Esophagus squamous epithelium (tissue), 5 donors: ENCODE measurements at places on chromosomes 2 and 18. TPM values are rescaled to one million over a fixed set of nuclear protein-coding genes. Genes with fewer than 3 reads are reported as not detected.

GRCh38 chr18:9403795-9404564 lies 69.4 kb downstream of the TWSG1 start:
- DNase-seq, result no peak

CROCC2 gene
- total RNA-seq, result not detected

DNA sequence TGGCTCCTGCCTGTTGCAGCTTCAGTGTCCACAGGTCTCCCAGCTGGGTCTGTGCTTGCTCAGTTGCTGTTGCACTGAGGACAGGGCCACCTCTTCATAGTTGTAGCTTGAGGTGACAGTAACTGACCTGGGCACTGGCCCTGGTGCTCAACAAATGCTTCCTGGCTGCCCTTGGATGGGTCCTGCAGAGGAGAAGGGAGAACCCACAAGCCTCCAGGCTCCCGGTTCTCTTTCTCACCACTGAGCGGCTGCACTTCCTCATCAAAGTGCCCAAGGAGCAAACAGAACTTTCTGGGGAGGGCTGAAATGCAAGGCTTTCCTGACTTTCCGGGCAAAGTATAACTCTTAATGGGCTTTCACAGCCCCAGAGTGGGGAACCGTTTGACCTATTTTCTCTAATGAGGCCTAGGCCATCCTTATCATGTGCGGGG lies 38.7 kb downstream of the LCT start:
- no peak for DNase-seq

GRCh38 chr18:4599312-4599711 lies 144.2 kb upstream of the DLGAP1 start:
- no peak for DNase-seq

DNA sequence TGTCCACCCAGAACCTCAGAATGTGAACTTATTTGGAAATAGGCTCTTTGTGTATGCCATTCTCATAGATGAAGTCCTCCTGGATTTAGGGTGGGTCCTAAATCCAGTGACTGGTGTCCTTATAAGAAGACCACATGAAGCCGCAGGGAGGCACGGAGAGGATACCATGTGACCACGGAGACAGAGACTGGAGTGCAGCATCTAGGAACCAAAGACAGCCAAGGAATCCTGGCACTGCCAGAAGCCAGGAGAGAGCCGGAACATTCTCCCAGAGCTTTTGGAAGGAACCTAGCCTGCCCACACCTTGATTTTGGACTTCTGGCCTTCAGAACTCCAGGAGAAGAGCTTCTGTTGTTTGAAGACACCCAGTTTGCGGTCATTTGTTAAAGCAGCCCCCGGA lies 49.7 kb downstream of the ARL4C start:
- DNase-seq, result no peak

HS6ST1 gene
- 73.8 TPM for total RNA-seq

GRCh38 chr2:15957881-15958713 lies 17.7 kb downstream of the MYCN start:
- no peak for DNase-seq

CD226 gene
- 1.9 TPM for total RNA-seq

DNA sequence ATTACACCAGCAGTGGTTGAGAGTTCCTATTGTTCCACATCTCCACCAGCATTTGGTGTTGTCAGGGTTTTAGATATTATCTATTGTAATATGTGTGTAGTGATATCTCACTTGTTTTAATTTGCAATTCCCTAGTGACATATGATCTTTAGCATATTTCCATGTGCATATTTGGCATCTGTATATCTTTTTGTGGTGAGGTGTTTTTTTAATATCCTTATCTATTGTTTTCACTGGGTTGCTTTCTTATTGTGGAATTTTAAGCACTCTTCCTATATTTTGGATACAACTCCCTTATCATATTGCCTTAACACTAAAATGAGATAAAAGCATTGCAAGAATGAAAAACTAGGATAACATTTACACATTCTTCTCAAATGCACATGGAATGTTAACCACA lies 453.9 kb upstream of the FSIP2 start:
- no peak for DNase-seq

GRCh38 chr2:16218625-16219024 lies 278.3 kb downstream of the MYCN start:
- no peak for DNase-seq

SCN1A gene
- total RNA-seq, result not detected

DNA sequence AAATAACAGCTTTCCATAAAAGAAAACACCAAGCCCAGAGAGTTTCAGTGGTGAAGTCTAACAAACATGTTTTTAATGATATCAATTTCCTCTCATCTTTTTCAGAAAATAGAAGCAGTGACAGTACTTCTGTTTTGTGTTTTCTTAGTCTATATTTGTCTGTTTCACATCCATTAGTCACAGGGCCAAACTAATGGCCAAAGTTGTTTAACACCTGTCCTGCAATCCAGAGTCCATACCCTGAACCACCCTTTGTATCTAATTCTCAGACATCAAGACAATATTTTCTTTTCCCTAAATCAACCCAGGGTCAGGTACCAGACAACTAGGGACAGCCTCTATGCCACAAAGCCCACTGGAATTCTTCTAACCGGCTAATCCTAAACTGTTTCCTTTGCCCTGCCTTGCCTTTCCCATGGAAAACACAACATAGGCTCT lies 25.9 kb downstream of the TMSB10 start:
- DNase-seq, result no peak

GRCh38 chr18:59707306-59707705 lies 10.1 kb upstream of the CCBE1 start:
- no peak for DNase-seq

DNA sequence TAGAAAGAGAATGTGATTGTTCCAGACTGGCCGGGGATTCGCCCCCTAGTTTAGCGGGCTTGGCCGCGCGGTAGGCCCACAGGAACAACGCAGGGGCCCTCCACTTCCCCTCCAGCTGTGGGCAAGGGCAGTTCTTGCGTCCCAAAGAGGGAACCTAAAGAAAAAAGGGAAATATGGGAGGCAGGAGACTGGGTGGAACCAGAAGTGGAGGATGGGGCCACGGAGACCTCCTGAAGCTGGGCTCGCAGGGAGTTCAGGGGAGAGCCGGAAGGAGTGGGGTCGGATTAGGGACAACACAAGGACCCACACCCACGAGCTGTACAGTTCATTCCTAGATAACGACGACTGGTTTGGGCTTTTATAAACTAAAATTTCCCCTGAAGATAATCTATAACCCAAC lies 18.2 kb downstream of the GNLY start:
- DNase-seq, result no peak

DNA sequence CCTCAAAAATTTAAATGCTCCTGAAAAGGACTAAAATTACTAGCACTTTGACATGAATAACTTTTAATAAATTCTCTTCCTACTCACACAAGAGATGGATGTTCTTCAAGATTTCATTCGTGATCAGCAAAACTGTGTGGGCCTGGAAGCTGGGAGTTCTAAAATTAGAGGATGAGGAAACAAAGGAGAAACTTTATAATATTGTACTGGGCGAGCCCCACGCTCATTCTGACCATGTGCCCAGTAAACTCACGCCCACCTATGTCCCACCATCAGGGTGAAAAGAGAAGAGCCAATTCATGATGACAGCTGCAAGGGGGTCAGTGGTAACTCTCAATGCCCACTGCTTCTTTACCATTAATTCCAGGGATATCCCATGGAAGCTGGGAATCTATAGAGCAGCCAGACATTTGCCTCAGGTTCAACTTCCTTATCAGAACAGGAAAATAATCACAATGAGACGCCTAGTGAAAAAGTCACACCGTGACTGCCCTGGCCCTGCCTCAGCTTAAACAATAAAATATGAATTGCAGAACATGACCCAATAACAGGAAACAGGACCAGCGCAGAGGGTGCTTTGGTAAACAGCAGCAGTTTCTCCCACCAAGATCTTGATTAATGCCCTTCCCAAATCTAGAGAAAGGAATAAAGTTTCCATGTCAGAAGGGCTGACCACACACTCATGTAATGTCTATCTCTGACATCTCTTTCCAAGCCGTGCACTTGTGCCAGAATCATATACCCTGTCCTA lies 438.6 kb downstream of the TXNL1 start:
- no peak for DNase-seq

DNA sequence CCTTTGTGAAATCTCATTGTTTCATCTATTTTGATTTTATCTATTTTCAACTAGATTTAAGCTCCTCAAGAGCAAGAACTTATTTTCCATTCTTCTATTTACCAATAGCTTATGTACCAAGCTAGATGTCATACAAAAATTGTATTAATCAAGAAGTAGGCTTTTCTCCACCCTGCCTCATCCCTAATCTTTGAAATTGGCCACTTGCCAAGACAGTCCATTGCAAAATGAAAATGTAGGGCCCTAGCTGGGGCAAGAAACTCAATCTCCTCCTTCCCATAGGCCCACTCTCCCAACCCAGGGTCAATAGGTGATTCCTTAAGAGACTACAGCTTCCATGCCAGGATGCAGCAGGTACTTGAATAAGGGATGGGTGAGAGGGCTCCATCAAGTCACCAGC lies 39.3 kb upstream of the STPG4 start:
- no peak for DNase-seq

CAVIN2 gene
- total RNA-seq, result 50.7 TPM

ACOXL gene
- not detected for total RNA-seq

PLEKHB2 gene
- 43.5 TPM for total RNA-seq

SPAST gene
- 19.4 TPM for total RNA-seq

MGAT5 gene
- total RNA-seq, result 26.6 TPM

PAIP2B gene
- 6.5 TPM for total RNA-seq

GRCh38 chr2:180376066-180376465 lies 369.0 kb upstream of the CWC22 start:
- no peak for DNase-seq

- DNase-seq, result no peak
Observed at GRCh38 chr2:32783933-32784332, 156.1 kb downstream of the TTC27 start.

SCYGR7 gene
- total RNA-seq, result not detected

DNA sequence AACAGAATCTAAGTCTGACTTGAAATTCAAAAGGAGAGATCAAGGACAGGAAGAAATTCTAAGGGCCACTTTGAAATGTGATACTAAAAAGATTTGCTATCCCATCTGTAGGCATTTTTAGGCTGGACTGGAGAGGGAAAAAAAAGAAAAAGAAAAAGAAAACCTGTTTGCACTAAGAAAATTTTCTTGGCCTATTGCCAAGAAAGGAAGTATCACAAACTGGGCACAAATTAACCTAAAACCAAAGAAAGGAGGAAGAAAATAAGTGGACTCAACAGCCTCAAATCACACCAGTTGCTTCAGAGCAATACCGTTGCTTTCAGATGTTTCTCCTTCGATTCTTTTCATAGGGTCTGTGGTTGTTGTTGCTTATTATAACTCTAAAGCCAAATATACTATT lies 287.9 kb upstream of the VRK2 start:
- no peak for DNase-seq

GRCh38 chr2:239145106-239145505 lies 255.7 kb downstream of the HDAC4 start:
- no peak for DNase-seq

GRCh38 chr18:67243799-67244587 lies 272.5 kb downstream of the DSEL start:
- no peak for DNase-seq

DNA sequence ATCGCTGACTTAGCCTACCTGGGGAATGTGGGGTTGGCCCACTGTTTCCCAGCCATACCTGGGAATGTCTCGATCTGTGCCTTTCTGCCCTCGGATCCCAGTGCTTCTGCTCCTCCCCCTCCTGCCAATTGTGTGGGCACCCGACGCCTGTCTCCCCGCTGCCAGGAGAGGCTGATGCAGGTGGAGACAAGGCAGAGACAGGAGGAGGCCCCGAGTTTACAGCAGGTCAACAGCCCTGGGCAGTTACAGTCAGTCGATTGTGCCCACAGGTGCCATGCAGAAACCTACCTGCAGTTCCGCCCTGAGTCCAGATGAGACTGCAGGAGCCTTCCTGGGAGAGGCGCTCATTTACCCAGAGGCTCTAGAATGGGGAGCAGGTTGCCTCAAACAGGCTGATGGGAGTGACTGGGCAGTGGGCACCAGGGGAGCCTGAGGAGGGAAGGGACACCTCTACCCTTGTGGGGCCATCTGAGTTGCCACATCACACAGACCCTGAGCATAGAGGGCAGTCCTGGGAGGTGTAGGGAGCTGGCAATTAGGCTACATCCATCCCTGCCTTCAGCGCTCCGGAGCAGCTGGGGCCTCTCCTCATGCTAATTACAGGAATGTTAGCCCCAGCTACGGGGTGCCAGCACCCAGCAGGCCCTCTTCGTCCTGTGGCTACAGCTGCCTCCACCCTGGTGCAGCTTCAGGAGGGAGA lies 300.1 kb downstream of the NDUFA10 start:
- no peak for DNase-seq

IL37 gene
- total RNA-seq, result 1.3 TPM

- no peak for DNase-seq
Observed at GRCh38 chr2:144426355-144426754, 93.6 kb downstream of the ZEB2 start.

- DNase-seq, result no peak
Observed at GRCh38 chr2:64327510-64328414, 126.2 kb upstream of the LGALSL start.

- no peak for DNase-seq
Observed at GRCh38 chr18:55696811-55697210, 108.8 kb upstream of the TCF4 start.

EHD3 gene
- 28.2 TPM for total RNA-seq

RBM44 gene
- 0.08 TPM for total RNA-seq

DNA sequence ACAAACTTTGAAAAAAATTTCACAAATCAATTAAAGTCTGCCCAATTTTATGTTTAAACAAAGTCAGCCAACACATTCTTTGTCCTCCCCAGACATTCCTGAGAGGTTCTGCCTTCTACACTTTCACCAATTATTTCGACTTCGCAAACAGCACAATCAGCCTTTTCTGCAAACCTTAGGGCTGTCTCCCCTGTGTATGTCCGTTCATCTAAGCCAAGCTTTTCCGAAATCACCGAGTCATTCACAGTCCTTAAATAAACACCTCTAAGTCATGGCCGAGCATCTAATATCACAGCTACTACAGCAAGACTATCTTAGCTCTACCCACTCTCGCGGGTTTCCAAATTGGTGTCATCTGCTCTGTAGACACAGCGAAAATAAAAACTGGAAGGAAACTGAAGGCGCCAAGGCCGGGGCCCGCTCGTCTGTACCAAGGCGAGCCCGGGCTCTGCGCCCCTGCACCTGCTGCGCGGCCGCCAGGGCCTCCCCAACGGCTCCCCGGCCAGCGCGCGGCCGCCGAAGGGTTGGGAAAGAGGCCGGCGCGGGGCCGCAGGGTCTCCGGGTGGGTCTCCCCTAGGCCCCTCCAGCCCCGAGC lies 730 bp downstream of the ODC1 start:
- no peak for DNase-seq

UGT1A3 gene
- 3.1 TPM for total RNA-seq

TACR1 gene
- total RNA-seq, result 1.8 TPM

TWIST2 gene
- total RNA-seq, result 3.1 TPM
